Suprapubic skin (tissue), 4 donors: ENCODE measurements at places on chromosomes 1 and 21. TPM values are rescaled to one million over a fixed set of nuclear protein-coding genes. Genes with fewer than 3 reads are reported as not detected.

Gene NBPF6
- total RNA-seq = not detected

GRCh38 chr1:170309389-170310013 is 163.7 kb downstream of the NTMT2 start:
- no peak for DNase-seq

DNA sequence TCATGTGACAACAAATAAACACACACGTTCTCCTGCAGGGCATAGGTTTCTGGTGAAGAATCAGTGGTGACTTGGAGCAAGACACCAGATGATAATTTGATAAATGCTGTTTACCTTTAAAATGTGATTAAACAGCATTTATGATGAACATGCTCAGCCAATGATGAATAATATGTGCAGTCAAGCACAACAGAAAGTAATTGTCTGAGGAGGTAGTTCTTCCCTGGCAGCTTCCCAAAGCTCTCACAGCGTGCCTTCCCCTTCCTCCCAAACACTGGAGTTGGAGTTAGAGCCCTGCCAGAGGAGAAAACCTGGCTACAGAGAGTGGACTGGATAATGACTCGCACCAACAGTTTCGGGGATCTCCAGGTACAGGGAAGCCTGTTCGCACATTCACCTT is 463.5 kb downstream of the SMYD3 start:
- DNase-seq = no peak

DNA sequence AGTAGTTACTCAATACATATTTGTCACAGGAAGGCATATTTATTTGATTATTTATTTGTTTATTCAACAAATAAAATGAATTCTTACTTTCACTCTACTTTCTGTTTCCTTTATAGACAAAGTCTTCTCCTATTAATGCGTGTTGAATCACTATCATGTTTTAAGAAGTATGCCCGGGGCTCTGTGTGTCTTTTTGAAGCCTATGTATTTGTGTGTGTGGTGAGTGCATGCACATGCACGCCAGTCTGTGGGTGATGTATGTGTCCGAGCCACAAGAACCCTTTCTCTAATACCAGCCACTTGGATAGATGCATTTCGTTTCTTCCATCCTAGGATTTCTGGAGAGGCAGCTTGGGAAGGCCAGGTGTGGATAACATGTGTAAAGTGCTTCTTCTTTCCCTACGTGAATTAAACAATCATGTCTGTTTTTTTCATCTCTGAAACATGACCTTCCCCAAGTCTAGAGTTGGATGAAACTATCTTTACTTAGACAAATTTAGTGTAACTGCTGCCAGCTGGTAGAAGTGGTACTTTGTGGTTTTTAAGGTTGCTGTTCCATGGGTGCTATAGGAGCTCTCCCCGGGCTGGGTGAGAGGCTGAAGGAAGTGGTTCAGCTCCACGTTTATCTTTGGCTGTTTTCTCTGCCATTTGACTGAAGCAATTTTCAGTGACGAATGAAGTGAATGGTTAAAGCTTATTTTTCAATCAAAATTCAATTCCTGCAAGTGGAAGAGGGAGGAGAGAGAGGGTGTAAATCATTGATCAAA is 46.8 kb upstream of the PPM1J start:
- DNase-seq = peak; percentile 40

DNA sequence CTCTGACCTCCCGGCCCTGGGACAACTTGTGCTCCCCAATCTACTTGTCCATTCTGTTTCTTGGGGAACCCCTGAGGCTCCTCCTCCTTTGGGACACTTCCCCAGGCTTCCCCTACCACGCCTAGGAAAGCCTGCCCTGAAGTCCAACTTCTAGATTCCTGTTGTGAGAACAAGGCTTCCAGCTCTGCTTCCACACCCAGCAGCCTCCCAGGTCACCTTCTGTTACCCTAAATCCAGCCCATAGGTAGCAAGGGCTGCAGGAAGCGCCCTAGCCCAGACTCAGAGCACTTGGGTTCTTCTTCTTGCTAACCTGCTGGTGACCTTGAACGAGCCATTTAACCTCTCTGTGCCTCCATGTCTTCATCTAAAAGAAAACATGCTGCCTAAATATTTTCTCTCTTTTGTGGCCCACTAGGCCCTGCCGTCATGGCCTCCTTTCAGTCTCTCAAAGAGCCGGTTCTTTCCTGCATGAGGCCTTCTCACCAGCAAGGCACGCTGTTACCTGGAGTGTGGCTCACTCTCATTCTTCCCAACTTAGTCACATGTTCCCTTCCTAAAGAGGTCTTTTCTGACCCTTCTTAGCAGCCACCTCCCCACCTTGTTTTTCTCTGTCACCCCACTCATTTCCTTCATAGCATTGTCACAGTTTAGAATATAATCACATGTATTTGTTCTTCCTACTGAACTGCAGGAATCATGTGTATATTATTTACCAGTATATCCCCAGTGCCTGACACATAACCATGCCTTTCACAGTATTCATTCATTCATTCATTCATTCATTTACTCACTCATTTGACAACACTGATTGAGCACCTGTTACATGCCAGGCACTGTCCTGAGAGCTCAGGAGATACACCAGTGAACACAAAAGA is 1.4 kb downstream of the CAPN2 start:
- no peak for DNase-seq

Gene COPA
- 88.8 TPM for total RNA-seq

- DNase-seq = no peak
Observed at GRCh38 chr1:207414606-207415108, 39.5 kb upstream of the CR2 start.

- no peak for DNase-seq
Observed at GRCh38 chr1:39852876-39853275, 30.4 kb downstream of the TRIT1 start.

GRCh38 chr1:3746830-3747521 is 5.3 kb upstream of the CCDC27 start:
- peak; percentile 92 for DNase-seq

Gene RAB3B
- 6.1 TPM for total RNA-seq
